B cell (primary cell): ENCODE measurements at places on chromosomes 7 and 10.

DNA sequence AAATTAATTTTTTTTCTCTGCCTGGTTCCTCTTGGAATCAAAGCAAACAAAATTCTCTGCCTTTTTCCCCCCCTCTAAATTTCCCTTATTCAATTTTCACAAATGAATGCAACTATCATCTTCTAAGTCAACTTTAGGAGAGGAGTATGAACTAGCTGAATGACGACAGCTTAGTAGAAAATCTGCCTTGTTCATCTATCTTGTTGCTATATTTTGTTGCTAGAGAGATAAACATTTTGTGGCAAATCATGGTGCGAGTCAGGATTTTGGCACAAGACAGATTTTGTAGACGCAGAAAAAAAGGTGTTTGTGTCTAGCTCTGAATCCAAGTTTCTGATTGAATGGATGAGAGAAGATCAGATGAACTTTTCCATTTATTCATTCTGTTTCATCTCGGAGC is 81.0 kb upstream of the FZD8 start:
- no peaks in the 10 kb centered on the region for H3K4me1 ChIP-seq
- H3K27ac ChIP-seq, result no peak overlapping the region
- DNase-seq, result no peak
- H3K4me3 ChIP-seq, result no peak overlapping the region
- no peaks in the 10 kb centered on the region for H3K27me3 ChIP-seq
- H3K36me3 ChIP-seq, result no peaks in the 10 kb centered on the region

GRCh38 chr10:125543796-125544195 is 139.2 kb downstream of the TEX36 start:
- H3K4me3 ChIP-seq, result no peak overlapping the region
- DNase-seq, result no peak
- no peaks in the 10 kb centered on the region for H3K36me3 ChIP-seq
- H3K27me3 ChIP-seq, result no peaks in the 10 kb centered on the region

- no peak overlapping the region for H3K4me3 ChIP-seq
- H3K27ac ChIP-seq, result no peak overlapping the region
- no peaks in the 10 kb centered on the region for H3K36me3 ChIP-seq
- no peaks in the 10 kb centered on the region for H3K4me1 ChIP-seq
Measured at GRCh38 chr7:44112231-44112996, 8.3 kb downstream of the AEBP1 start.

DNA sequence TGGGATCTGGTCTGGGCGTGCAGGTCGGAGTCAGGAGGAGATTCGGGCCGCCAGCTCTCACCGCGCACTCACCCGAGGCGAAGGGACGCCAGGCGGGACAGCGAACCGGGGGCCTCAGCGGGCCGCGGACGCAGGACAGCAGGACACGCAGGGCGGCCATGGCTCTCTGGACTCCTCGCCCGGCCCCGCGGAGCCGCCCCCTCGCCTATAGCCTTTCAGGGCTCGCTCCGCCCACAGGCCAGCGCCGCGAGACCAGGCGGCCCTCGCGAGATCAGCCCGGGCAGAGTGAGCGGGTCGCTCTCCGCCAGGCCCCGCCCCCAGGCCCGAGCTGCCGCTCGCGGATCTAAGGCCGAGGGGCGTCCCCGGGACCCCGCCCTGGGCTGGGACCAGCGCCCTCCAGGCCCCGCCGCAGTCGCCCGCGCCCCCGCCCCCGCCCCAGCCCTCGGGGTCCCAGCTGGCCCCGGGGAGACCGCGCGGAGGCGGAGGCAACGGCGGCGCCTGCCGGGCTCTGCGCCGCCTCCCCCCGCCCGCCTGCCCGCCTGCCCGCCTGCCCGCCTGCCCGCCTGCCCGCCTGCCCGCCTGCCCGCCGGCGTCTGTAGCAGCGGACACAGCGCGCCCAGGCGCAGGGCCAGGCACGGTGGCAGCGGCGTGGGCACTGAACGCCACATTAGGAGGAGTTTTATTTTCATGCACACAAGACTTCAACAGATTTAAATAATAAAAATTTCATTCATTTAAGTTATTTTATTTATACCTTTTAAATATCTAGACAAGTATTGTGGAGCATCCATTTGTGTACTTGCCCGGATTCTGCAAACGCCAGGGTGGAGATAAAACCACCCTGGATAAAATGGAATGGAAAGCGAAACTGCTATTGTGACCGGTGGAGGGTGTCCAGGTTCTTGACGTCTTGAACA is at the start of gene ECHS1:
TSS of gene ECHS1 (minus strand) at position 181 of the 917 bp plus-strand sequence. CDS start at position 160, 21 bp downstream.
- peak; percentile 92 for DNase-seq
- peaks cover 16% of the 10 kb centered on the region for H3K4me1 ChIP-seq
- H3K27ac ChIP-seq, result peak within 1 kb of the TSS; percentile 65
- peaks cover 20% of the 10 kb centered on the region for H3K36me3 ChIP-seq

- peak; percentile 74 for DNase-seq
- H3K4me1 ChIP-seq, result no peaks in the 10 kb centered on the region
- no peaks in the 10 kb centered on the region for H3K27me3 ChIP-seq
- no peak overlapping the region for H3K27ac ChIP-seq
- no peaks in the 10 kb centered on the region for H3K36me3 ChIP-seq
Measured at GRCh38 chr10:42367532-42368230, 270.7 kb downstream of the ZNF33B start.

DNA sequence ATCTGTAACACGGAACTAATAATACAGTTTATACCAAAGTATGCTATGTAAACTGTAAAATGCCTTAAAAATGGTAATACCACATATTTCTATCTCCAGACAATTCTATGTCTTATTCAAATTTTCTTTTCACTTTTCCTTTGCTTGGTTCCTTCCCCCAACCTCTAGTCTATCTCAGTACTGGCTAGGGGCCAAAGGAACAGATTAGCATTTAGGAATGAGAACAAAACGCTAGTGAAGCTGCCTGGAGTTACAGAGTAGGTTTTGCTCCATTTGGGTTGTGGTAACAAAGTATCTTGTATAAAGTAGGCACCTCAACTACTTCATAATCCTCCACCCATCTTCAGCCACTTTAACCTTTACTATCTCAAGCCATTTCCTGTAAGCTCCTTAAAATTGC is 94.1 kb downstream of the HBP1 start:
- DNase-seq, result no peak
- no peak overlapping the region for H3K4me3 ChIP-seq
- H3K27ac ChIP-seq, result no peak overlapping the region
- H3K4me1 ChIP-seq, result no peaks in the 10 kb centered on the region
- H3K27me3 ChIP-seq, result no peaks in the 10 kb centered on the region
- no peaks in the 10 kb centered on the region for H3K36me3 ChIP-seq

DNA sequence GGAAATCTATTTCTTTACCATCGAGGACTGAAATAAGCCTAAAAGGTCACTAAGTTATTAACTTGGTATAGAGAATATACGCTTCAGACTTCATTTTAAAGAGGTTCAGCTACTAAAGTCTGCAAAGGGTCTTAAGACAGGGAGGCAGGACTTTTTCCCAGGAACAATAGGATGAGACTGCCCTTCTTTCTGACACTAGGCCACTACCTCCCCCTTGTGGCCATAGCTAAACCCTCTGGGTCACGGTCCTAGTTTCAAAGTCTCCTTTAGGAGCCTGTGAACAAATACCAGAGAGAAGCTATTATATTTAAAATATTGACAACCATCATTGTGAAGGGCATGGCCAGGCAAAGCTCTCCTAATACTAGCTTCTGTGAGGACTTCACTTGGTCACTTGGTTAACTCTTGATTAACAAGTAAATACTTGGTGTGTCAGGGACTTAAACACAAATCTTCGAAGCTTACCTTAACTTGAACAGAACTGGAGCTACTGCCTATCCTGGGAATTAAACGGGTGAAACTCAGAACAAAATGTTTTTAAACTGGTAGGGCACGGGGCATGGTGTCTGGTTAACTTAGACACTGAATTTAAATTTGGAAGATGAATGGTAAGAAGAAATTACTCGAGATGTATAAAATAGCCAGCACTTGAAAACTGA is 75.6 kb downstream of the CCDC6 start:
- DNase-seq, result peak; percentile 54
- H3K4me1 ChIP-seq, result peaks cover 36% of the 10 kb centered on the region
- H3K36me3 ChIP-seq, result peaks cover 37% of the 10 kb centered on the region
- no peaks in the 10 kb centered on the region for H3K27me3 ChIP-seq

- DNase-seq, result no peak
- H3K4me3 ChIP-seq, result no peak overlapping the region
- peaks cover 59% of the 10 kb centered on the region for H3K4me1 ChIP-seq
- no peaks in the 10 kb centered on the region for H3K27me3 ChIP-seq
- H3K27ac ChIP-seq, result peak overlapping the region; percentile 27
Measured at GRCh38 chr7:43642897-43643630, 60.2 kb downstream of the STK17A start.

DNA sequence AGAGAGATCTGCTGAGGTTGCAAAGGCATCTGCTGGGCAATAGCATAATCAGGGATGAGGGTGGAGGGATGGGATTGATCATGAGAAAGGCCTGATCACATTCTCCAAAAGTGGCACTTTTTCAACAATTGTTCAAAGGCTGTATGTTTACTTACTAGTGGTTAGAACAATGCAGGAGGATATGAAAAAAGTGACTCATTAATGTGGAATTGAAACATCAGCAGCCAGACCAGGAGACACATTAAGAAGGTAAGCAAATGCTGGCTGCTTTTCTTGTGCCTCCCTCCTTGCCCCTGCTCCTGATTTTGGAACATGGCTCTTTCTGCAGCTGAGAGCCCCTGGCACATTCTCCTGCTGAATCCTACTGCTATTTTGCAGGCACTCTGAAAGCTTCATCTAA is 63.5 kb downstream of the FAM204A start:
- no peaks in the 10 kb centered on the region for H3K36me3 ChIP-seq
- H3K4me3 ChIP-seq, result no peak overlapping the region
- no peaks in the 10 kb centered on the region for H3K4me1 ChIP-seq
- DNase-seq, result no peak
- H3K27me3 ChIP-seq, result no peaks in the 10 kb centered on the region
- H3K27ac ChIP-seq, result no peak overlapping the region

DNA sequence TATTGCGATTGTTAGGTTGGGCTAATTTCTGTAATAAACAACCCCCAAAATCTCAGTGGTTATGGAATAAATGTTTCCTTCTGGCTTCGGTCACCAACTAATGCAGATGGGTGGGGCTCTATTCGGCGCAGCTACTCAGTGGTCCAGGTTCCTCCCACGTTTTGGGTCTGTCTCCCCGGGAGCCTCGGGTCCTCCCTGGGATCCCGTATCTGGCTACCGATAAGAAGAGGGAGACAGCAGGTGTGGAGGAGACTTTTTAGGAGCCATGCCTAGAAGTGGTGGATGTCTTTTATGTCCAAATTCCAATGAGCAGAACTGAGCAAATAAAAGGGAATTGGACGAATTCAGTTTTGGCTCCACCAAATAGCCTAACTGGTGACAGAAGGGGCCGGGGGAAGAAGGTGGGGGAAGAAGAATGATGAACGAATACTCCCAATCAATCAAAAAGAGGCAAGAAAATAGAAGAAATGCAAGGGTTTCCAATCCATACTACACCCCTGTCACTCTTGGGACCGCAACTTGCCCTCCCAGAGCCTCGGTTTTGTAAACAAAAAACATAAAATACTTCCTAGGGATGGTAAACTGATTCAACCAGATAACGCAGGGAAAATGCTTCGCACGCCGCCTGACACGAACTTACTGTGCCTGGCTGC is 498 bp upstream of the C10orf53 start:
- peaks cover 15% of the 10 kb centered on the region for H3K27me3 ChIP-seq
- no peak for DNase-seq
- H3K36me3 ChIP-seq, result no peaks in the 10 kb centered on the region

GRCh38 chr10:51073453-51074237 is 642 bp upstream of the PRKG1 start:
- H3K4me1 ChIP-seq, result peaks cover 12% of the 10 kb centered on the region
- H3K27ac ChIP-seq, result no peak overlapping the region
- peaks cover 19% of the 10 kb centered on the region for H3K27me3 ChIP-seq
- no peaks in the 10 kb centered on the region for H3K36me3 ChIP-seq
- peak; percentile 4 for DNase-seq

DNA sequence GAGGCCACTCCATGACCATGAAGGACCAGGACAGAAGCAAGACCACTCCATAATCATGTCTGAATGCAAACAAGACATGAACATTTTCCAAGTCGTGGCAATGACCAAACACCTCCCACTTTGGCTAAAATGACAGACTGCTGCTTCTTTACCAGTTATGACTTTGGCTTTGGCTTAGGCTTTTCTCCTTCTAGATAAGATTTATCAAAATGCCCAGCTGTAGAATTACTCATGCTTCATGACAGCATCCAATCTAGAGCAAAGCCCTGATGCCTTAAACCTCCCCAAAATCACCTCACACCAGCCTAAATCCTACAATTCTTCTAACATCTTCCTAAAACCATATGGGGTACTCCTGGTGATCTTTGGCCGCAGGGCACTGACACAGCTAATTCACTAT is 102.1 kb downstream of the VPS41 start:
- DNase-seq, result no peak
- no peaks in the 10 kb centered on the region for H3K27me3 ChIP-seq
- no peak overlapping the region for H3K27ac ChIP-seq
- H3K36me3 ChIP-seq, result peaks cover 12% of the 10 kb centered on the region

DNA sequence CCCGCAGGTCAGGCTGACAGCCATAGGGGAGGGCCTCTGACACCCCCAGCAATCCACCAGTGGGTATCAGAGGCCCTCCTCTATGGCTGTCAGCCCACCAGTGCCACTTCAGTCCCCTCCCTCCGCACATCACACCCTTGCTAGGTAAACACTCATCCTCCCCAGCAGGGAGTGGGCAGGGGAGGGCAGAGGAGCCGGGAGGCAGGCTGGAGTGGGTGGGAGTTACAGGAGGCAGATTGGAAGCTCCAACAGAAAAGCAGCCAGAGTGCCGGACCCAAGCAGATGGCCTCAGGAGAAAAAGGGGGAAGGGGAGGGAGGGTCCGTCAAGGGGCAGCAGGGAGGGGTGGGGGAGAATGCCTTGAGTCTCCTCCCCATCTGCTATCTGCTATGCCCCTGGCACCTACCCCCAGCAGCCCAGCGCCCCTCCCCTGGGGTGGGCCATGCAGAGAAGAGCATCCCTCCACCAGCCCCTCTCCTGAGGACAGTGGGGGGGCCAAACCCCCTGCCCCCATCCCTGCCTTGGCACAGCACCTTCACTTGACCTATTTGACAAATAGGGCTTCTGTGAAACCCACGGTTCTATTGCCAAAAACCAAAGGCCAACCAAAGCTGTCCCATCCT is 2.4 kb downstream of the RASGEF1A start:
- DNase-seq, result no peak
- no peak overlapping the region for H3K27ac ChIP-seq
- no peaks in the 10 kb centered on the region for H3K27me3 ChIP-seq
- peaks cover 8% of the 10 kb centered on the region for H3K4me1 ChIP-seq

DNA sequence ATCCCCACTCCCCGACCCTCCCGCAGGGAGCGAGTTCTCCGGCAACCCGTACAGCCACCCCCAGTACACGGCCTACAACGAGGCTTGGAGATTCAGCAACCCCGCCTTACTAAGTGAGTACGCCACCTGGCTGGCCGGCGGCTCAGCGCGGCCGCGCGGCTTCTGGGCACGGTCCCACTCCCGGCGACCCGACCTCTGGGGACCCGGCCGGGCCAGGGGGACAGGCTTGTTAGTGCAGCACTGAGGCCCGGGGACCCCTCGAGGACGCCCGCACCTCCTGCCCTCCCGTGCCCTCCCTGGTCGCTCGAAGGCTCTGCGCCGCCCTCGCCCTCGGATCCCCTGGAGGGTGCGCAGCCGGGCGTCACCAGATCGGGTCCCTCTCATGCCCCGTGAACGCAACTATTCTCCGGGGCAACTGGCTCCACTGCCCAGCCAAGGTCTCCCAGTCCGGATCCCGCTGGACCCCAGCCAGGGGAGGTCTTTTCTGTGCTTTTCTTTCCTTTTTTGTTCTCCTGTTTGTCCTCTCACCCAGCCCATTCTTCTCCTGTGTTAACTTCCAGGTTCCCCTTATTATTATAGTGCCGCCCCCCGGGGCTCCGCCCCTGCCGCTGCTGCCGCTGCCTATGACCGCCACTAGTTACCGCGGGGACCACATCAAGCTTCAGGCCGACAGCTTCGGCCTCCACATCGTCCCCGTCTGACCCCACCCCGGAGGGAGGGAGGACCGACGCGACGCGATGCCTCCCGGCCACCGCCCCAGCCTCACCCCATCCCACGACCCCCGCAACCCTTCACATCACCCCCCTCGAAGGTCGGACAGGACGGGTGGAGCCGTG is 81.8 kb downstream of the PAX2 start:
- no peaks in the 10 kb centered on the region for H3K36me3 ChIP-seq
- peaks cover 41% of the 10 kb centered on the region for H3K27me3 ChIP-seq
